Left ventricle myocardium superior (tissue), 1 donor: ENCODE measurements at places on chromosomes 7 and 10. TPM values are rescaled to one million over a fixed set of nuclear protein-coding genes. Genes with fewer than 3 reads are reported as not detected.

DNA sequence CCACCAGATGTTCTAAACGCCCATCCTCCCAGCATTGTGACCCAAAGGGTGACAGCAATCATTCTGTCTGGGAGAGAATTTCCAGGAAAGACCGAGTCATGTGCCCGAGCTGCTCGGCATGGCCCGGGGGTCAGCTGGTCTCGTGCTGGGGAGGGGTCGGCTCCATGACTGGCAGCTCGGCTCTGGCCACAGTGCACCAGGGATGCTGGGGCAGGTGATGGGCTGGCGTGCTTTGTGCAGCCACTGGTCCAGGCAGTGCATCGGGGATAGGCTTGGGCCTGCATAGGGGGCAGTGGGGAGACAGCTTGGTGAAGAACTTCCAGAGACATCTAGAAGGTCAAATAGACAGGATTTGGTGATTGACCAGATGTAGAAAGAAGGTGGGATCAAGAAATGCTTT is 39.2 kb upstream of the PSMG3 start:
- no peak for DNase-seq

DNA sequence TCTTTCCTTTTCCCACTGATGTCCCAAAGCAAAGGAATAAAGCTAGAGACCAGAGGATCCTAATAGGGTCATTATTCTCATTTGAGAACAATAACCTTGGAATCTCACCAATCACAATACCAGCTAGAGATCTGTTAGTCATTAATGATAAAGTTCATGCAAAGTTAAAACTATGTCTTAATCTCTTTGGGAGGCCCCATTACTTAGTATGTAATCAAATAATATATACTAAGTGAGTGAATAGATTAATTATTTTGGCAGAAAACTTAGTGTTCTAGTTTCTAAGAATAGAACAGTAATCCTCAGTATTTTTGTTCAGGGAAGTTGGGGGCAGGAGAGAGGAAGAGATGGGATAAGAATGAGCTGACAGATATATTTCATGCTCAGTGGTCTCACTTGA is 227.2 kb downstream of the MTERF1 start:
- DNase-seq: no peak

DNA sequence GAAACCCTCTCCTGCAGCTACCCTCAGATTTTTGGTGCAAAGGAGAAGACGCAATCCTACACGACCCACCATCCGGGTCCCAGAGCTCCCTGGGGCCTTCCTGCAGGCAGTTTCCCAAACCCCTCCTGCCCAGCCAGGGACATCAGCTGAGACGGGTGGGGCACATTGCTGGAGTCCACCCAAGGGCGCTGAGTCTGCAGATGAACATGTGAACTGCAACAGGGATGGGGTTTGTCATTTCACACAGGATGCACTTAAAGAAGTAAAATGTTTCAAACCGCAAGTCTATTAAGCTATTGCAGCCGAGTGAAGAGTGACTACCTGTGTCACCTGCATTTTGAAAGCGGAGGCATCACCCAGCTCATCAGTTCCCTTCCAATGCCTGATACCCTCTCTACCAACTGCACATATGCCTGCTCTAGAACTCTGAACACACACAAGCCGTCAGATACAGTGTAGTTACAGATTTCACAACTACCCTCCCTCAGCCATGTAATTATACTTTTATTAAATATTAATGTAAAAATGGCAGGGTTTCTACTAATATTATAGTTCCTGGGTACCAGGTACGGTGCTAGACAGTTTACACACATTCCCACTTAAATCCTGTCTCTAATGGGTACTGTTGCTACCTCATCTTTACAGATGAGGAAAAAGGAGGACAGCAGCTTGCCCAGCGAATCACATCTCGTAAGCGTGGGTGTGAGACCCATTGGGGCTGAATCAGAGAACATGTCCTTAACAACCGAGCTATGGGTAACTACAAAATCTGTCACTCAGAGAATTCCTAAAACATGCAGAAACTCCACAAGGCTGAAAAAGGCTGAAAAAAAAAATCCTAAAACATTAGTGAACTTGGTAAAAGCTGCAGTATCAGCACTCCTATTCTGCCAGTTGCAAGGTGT is 71.2 kb downstream of the GRB10 start:
- DNase-seq: peak; percentile 64

GRCh38 chr7:31516680-31517502 is 3.0 kb downstream of the ITPRID1 start:
- no peak for DNase-seq

GRCh38 chr7:151459726-151460473 is 20.0 kb upstream of the CRYGN start:
- DNase-seq: peak; percentile 85

GRCh38 chr10:131061216-131061615 is 250.3 kb downstream of the TCERG1L start:
- DNase-seq: no peak

DNA sequence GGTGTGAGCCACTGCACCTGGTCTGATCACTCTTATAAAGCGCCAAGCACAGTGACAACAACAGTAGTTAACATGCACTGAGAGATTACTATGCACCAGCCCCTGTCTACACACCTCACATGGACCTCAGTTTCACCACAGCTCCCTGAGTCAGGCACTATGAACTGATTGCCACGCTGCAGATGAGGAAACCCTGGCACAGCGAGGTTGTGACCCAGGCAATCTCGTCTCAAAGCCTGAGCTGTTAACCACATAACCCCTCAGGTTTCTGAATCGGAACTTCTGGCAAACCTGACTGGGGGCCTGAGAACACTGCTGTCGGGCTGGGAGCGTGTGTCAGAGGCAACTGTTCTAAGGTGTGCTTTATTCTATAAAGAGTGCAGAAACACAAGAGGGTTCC is 150.8 kb downstream of the RNF216 start:
- no peak for DNase-seq

GRCh38 chr10:1133495-1134045 is 77.4 kb downstream of the WDR37 start:
- DNase-seq: no peak

The SPDYE16 gene
- total RNA-seq: not detected

The LIPK gene
- not detected for total RNA-seq

The CYP26C1 gene
- total RNA-seq: not detected

The CFAP43 gene
- not detected for total RNA-seq

The CFAP69 gene
- 4.2 TPM for total RNA-seq

The DDC gene
- not detected for total RNA-seq
